Choroid plexus epithelial cell (primary cell): ENCODE measurements at places on chromosomes 12 and 14.

DNA sequence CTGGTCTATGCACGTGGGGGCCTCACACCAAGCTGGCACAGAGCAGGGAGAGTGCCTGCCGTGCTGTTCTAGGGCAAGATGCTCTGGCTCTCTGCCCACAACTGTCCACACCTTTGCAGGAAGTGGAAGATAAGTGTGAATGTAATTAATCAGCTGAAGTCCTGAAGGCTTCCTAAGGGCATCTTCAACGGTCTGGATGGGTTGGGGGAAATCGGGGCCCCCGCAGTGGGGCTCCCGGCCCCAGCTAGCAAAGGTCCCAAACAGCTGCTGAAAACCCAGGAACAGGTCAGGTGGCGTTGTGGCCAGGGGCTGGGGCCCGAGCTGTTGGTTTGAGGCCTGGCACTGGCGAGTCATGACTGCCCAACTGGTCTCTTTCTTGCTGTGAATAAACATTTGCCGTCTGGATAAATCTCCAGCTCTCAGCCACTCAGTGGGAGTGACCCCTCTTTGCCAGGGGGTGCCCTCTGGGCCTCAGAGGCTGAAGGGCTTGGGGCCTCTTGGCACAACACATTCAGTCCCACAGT, 6.7 kb upstream of the SLC25A29 start:
- no peak for DNase-seq

- no peak for DNase-seq
These were observed 184.2 kb downstream of the TMTC2 start for GRCh38 chr12:82870771-82871377.

GRCh38 chr14:77275601-77276017, 4.6 kb upstream of the NGB start:
- no peak for DNase-seq

- no peak for DNase-seq
These were observed 73.9 kb upstream of the HIF1A start for GRCh38 chr14:61621444-61621843.

DNA sequence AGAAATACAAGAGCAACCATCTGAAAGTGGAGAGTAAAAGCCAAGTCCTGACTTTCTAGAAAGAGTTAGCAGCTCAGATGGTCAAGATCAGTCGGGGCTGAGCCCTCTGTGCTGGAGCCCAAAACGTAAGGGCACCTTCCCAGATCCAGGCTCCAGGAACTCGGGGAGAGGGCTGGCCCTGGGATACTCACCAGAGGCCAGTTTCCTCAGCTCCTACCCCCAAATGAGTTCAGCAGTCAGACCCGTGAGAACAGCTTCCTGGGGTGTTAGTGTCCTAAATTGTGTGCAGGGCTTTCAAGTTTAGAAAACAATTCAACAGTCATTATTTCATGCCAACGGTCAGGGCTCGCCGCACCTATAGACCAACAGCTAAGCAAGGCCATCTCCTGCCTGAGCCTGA, 147.6 kb upstream of the FKBP4 start:
- no peak for DNase-seq

GRCh38 chr14:73142216-73142615, 5.9 kb downstream of the PSEN1 start:
- DNase-seq, result no peak

DNA sequence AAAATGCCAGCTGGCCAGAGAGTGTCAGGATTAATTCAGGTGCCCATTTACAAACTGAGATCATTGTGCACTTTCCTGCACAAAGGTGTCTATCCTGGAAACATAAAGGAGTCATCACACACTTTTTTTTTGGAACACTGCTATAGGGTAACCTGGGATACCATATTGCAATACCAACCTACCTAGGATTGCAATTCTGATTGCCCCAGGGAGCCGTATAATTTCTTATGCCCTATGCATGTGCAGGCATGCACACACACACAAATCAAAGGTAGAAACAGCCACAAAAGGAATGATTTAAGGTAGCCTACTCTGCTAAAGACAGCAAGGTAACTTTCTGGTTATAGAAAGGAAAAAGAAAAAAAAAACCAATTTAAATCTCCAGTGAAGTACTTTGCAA, 285.3 kb upstream of the KITLG start:
- no peak for DNase-seq

- DNase-seq, result no peak
These were observed 273.4 kb downstream of the FOXN3 start for GRCh38 chr14:89143595-89143994.

DNA sequence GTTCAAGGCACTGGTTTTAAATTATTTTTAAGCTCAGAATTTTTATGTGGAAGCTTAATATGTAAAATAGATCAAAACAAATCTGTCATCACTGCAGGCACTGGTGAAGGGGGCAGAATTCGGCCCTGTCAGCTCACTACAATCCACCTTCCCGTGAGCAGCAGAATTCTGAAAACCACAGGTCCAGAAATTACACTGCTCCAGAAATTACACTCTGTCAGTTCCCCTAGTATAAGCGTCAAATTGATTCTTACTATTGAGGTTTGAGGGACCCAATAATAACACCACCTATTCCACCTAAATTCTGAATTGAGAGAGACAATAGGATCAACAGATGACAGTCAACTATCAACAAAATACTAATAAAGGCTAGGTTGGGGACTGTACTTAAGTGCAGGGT, 245.5 kb downstream of the PHLDA1 start:
- no peak for DNase-seq

DNA sequence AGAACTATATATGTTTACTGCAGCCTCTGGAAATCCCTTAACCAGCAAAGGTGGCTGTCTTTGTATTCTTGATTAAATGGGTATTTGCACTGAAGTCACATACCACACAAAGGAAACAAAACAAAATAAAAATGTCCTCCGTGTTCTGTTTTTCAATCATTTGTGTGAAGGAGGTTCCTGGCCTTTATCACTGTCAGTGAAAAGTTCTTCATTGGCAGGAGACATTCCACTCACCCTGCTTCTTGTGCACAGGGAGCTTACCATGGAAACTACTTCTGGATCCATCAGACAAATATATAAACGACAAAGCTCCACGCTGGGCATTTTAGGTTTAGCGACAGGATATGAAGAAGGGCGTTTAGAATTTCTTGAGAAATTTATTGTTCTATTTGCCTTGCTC, 5.7 kb upstream of the NKX2-8 start:
- DNase-seq, result no peak
